ENCODE measurements at places on chromosomes 4 and X.

DNA sequence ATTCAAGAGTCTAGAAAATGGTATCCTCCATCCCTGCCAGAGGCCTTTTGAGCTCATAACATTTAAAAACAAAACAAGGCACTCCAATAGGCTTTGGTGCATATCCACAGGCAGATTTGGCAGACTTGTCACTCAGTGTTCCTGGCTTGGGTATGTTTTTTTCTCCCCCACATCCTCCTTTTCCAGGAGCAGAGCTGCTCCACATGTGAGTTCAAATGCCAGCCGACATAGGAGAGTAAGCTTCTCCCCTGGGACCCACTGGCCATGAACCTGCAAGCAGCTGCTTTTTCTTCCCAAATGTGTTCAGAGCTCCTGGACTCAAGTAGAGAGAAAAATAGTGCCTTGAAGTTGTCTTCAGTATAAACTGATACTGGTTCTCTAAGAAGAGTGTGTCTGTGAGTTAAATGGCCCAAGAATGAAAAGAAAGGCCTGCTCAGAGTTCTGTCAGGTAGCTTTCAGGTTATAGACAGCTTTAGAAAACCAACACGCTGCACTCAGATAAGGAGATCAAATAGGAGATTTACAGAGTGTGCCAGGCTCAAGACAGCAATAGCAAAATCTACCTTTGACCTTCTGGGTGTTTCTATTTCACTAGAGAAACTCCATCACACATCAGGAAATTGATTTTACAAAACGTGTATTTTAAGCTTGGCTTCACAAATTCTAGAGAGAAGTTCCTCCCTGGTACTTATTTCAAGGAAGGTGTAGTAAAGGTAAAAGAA is 162.5 kb upstream of the GALNT7 start:
- H3K4me3 ChIP-seq, result no peak overlapping the region
- no peak overlapping the region for H3K27ac ChIP-seq
- peaks cover 18% of the 10 kb centered on the region for H3K27me3 ChIP-seq
- no peaks in the 10 kb centered on the region for H3K36me3 ChIP-seq
- peaks cover 4% of the 10 kb centered on the region for H3K4me1 ChIP-seq

DNA sequence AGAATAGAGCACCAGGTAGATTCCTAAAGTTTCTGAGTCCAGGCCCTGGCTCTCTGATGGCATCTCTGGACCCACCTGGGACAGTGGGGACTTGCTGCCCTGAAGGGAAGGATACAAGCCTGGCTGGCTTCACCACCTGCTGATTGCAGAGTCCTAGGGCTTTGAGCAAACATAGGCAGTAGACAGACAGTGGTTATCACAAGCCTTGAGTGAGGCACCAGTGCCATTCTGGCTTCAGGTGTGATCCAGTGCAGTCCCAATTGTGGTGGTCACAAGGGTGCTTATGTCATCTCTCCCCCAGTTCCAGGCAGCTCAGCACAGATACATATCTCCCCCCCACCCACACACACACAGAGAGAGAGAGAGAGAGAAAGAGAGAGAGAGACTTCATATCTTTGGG is 6.6 kb upstream of the PRRG3 start:
- no peak for DNase-seq
- H3K4me3 ChIP-seq, result no peak overlapping the region
- no peak overlapping the region for H3K27ac ChIP-seq
- H3K36me3 ChIP-seq, result no peaks in the 10 kb centered on the region
- H3K27me3 ChIP-seq, result no peaks in the 10 kb centered on the region

DNA sequence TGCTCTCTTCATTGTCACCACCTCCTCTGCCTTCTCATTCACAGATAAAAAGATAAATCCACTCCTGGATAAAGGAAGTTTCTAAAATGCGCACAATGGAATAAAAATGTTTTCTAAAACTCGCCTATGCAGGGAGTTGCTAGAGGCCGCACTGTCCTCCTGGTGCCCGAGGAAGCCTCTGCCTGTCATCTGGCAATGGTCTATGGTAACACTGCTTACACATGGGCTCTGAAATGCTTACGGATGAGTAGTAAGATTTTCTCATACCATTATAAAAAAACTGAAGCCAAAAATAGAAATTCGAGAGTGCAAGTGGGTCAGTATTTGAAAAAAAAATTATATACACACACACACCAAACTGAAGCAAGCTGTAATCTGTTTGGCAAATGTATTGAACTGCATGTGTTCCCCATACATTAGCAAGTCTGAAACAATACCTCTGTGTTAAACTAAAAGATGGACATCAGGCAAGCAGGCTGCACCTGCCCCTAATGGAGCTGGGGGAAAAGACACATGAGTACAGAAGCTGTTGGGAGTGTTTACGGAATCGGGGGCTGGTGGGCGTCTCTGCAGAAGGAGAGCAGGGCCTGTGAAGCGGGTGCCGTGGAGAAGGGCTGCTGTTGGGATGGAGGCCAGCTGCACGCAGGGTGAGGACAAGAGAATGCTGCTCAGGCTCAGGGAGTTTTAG is 103.3 kb upstream of the FAT1 start:
- no peaks in the 10 kb centered on the region for H3K27me3 ChIP-seq
- H3K36me3 ChIP-seq, result no peaks in the 10 kb centered on the region
- peak; percentile 56 for DNase-seq

- H3K27me3 ChIP-seq, result no peaks in the 10 kb centered on the region
- H3K4me3 ChIP-seq, result no peak overlapping the region
- no peak for DNase-seq
- no peak overlapping the region for H3K27ac ChIP-seq
Observed at GRCh38 chrX:10971176-10971575, 140.0 kb upstream of the HCCS start.

DNA sequence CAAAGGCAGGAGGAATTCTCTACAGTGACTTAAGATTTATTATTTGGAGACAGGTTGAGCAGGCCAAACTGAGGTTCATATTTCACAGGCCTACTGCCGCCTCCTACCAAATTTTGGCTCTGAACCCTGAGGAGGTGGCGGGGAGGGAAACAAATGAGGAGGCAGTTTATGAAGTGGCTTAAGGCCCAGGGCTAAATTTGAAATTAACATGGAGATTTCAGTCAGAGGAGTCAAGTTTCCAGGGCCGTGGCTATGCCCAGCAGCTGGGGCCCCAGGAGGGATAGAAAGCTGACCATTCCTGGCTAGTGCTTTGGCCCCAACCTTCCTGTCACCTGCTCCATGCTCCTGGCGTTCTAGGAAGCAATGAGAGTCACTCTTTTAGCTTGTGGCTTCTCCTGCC is 73.4 kb upstream of the ARHGAP36 start:
- no peaks in the 10 kb centered on the region for H3K36me3 ChIP-seq
- H3K27me3 ChIP-seq, result peaks cover 9% of the 10 kb centered on the region
- no peak for DNase-seq
- no peak overlapping the region for H3K4me3 ChIP-seq
- H3K4me1 ChIP-seq, result no peaks in the 10 kb centered on the region

DNA sequence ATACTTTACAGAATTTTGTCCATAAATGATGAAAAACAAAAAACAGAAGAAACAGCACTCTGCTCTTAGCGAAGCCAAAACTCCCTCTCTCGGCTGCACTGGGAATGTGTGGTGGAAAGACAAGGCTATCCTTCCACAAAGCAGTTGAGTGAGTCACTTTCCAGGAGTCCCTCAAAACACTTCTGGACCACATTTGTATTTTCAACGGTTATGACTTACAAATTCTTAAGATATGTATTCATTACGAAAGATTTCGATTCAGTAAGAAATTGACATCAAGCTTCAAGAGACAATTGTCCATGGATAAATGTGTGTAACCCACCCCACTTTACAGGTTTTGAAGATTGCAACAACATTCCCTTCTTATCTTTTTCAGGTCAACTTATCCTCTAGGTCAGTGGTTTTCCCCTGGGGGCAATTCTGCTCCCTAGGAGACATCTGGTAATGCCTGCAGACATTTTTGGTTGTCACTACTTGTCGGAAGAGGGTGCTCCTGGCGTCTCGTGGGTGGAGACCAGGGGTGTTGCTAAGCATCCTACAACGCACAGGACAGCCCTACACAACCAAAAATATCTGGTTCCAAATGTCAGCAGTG is 66.7 kb upstream of the MTNR1A start:
- H3K4me3 ChIP-seq, result no peak overlapping the region
- peaks cover 60% of the 10 kb centered on the region for H3K36me3 ChIP-seq

GRCh38 chrX:103304705-103305104 is 6.1 kb downstream of the BEX2 start:
- no peaks in the 10 kb centered on the region for H3K36me3 ChIP-seq
- H3K27me3 ChIP-seq, result peaks cover 2% of the 10 kb centered on the region
- H3K4me1 ChIP-seq, result no peaks in the 10 kb centered on the region
- no peak overlapping the region for H3K27ac ChIP-seq
- DNase-seq, result no peak

DNA sequence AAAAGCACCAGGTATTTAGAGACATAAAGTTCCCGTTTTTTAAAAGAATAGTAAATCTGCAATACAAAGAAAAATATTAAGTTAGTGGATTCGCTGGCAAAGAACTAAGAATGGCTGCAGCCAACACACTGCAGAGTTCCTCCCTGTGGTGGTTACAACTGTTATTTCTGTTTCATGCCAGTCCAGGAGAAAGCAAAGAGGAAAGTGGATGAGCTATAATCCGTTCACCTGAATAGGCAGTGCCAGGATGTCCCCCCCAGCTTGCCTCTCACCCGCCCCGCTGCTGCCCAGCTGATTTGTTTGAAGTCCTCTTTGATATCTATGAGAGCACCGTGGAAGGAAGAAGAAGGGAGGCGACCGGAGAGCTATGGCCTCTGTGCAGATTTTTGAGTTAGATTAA is 63.9 kb downstream of the PTCHD1 start:
- no peaks in the 10 kb centered on the region for H3K4me1 ChIP-seq
- no peak overlapping the region for H3K27ac ChIP-seq
- no peaks in the 10 kb centered on the region for H3K36me3 ChIP-seq
- no peak for DNase-seq
- no peaks in the 10 kb centered on the region for H3K27me3 ChIP-seq

DNA sequence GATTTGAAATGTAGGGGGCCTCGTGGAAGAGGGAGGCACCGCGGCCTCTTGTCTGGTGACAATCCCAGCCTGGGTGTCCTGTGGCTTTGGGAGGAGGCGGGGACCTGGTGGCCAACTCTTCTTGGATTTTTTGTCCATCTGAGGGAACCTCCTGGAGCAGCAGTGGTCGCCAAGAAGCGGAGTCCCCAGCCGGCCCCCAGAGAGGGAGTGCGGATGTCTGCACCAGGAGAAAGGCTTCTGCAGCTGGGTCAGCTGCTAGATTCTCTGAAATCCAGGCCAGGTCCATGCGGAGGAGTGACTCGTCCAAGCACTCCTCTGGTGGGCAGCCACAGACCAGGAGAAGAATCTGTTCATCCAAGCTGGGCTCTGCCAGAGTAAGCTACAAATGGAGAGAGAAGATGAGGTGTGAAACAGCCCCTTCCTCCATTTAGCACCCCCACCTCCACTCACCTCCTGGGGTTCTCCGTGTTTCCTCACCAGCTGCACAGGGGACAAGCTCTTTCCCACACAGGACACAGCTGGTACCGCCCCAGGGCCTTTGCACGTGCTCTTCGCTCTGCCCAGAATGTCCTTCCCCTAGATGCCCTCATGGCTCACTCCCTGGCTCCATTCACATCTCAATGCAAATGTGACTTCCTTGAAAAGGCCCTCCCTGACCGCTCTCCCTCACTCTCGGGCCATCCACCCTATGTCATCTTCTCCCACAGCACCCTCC is 27.6 kb downstream of the C4orf50 start:
- H3K4me1 ChIP-seq, result no peaks in the 10 kb centered on the region
- H3K4me3 ChIP-seq, result no peak overlapping the region
- no peak for DNase-seq
- H3K27ac ChIP-seq, result no peak overlapping the region
- no peaks in the 10 kb centered on the region for H3K27me3 ChIP-seq

- H3K36me3 ChIP-seq, result no peaks in the 10 kb centered on the region
- no peak for DNase-seq
- H3K4me1 ChIP-seq, result no peaks in the 10 kb centered on the region
- no peak overlapping the region for H3K27ac ChIP-seq
- no peak overlapping the region for H3K4me3 ChIP-seq
Observed at GRCh38 chr4:89365776-89366175, 58.2 kb upstream of the GPRIN3 start.

GRCh38 chr4:106264331-106264728 is 51.7 kb downstream of the TBCK start:
- H3K4me1 ChIP-seq, result no peaks in the 10 kb centered on the region
- no peaks in the 10 kb centered on the region for H3K27me3 ChIP-seq
- no peak overlapping the region for H3K27ac ChIP-seq
- H3K36me3 ChIP-seq, result no peaks in the 10 kb centered on the region
- peak; percentile 17 for DNase-seq

DNA sequence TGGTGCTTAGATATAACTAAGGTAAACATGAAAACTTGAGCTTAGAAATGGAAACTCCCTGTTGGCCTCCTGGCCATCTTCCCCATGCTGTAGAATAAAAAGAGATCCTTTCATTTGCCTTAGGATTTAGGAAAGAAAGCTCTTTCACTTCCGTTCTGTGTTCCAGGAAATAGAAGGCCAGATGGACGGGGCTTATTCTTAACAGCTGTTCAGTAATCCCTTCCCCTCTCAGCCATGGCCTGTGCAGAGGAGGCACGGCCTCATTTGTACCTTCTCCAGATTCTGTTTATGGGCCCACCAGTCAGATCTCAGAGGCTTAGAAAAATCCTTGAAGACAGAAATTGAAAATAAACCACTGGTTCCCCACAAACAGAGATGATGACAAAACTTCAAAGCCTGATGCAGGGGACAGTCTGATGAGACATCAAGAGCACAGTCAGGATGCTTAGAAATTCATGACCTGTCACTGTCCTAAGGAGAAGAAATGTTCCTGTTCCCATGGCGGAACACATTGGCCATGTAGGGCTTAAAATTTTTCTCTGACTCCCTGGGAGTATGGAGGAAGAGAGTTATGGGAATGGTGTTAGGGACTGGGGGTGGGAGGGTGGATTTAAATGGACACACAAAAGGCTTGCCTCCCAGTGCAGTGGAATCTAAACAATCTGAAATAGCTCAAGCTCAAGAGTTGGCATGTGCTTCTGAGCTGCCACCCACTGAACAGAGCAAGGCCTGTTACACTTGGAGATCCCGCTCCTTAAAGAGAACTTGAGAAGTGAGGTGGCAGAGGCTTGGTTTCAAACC is 188.8 kb downstream of the SOWAHB start:
- peaks cover 14% of the 10 kb centered on the region for H3K36me3 ChIP-seq
- peak overlapping the region; percentile 77 for H3K27ac ChIP-seq
- H3K4me1 ChIP-seq, result peaks cover 38% of the 10 kb centered on the region
- DNase-seq, result peak; percentile 45
- no peaks in the 10 kb centered on the region for H3K27me3 ChIP-seq

GRCh38 chr4:85867271-85867670 is 392.3 kb downstream of the ARHGAP24 start:
- no peak for DNase-seq
- no peaks in the 10 kb centered on the region for H3K27me3 ChIP-seq
- no peak overlapping the region for H3K4me3 ChIP-seq
- H3K36me3 ChIP-seq, result no peaks in the 10 kb centered on the region
- no peak overlapping the region for H3K27ac ChIP-seq

- H3K36me3 ChIP-seq, result peaks cover 3% of the 10 kb centered on the region
- no peaks in the 10 kb centered on the region for H3K27me3 ChIP-seq
- H3K27ac ChIP-seq, result no peak overlapping the region
- no peaks in the 10 kb centered on the region for H3K4me1 ChIP-seq
- H3K4me3 ChIP-seq, result no peak overlapping the region
Observed at GRCh38 chr4:169682372-169683047, 62.1 kb downstream of the CLCN3 start.

GRCh38 chr4:144666539-144667175 is 20.7 kb downstream of the HHIP start:
- no peak overlapping the region for H3K27ac ChIP-seq
- H3K36me3 ChIP-seq, result no peaks in the 10 kb centered on the region
- H3K4me1 ChIP-seq, result peaks cover 4% of the 10 kb centered on the region
- no peak overlapping the region for H3K4me3 ChIP-seq
- DNase-seq, result peak; percentile 65
